Renal pelvis (tissue), 12 donors: ENCODE measurements at places on chromosomes 3 and 15.

- DNase-seq = no peak
Observed at GRCh38 chr3:64539451-64540196, 148.2 kb downstream of the ADAMTS9 start.

- no peak for DNase-seq
Observed at GRCh38 chr15:85691350-85692240, 103.1 kb downstream of the KLHL25 start.

DNA sequence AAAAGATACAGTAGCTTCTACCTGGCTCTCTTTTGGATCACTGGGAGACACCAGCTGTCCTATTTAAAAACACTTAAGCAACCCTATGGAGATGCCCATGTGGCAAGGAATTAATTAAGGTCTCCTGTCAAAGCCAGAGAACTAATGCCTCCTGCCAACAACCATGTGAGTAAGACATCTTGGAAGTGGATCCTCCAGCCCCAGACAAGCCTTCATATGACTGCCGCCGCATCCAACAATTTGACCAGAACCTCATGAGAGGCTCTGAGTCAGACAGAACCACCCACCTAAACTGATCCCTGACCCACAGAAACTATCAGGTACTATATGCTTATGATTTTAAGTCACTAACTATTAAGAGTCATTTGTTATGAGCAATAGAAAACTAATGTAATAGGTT is 22.3 kb downstream of the IFT80 start:
- no peak for DNase-seq

DNA sequence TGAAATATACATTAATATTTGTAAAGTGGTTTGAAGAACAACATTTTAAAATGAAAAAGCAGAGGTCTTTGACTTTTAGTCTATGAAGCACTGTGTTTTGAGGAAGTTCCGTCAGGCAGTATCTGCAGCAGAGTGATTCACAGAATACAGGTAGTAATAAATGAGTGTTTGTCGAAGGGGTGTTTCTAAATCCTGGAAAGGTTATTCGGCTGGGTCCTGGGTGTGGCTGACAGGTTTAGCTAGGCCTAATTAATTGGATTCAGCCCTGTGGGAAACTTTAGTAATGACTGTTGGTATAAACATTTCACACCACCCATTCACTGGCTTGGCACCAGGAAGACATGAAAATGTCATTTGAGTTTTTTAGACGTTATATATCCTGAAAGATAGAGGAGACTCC is 51.3 kb downstream of the TIPARP start:
- DNase-seq = no peak

- DNase-seq = no peak
Observed at GRCh38 chr3:13213911-13214846, 140.9 kb upstream of the IQSEC1 start.

- peak; percentile 15 for DNase-seq
Observed at GRCh38 chr3:157263027-157263426, 103.1 kb upstream of the CCNL1 start.

DNA sequence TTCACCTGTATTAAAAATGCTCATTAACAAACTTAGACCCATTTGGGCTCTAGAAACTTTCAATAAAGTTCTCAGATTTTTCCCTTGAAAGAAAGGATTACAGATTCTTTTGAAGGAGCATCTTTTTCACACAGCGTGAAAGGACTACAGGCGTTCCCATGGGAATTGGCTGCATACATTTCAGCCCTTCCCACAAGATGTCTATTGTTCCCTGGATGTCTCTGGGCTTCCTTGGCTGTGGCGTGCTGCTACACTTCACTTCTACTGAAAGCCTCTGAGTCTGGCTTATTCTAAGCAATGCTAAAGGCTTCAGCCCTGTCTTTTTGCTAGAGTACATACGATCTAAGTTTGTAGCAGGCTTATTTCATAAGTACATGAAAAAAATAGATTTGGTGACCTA is 1.4 kb downstream of the VEPH1 start:
- no peak for DNase-seq

DNA sequence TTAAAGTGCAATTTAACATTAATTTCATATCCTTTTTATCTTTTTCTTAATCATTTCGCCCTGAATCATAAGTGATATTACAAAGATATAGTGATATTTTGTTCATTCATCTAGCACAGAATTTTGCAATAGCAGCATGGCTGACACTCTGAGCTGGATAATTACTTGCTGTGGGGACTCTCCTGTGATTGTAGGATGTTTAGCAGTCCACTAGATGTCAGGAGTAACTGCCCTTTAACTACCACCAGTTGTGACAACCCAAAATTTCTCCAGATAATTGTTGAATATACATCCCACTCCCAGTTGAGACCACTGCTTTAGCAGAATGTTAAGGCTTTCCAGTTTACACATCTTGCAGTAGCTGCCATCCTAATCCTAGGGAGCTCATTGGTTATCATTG is 196.8 kb upstream of the MBNL1 start:
- no peak for DNase-seq

DNA sequence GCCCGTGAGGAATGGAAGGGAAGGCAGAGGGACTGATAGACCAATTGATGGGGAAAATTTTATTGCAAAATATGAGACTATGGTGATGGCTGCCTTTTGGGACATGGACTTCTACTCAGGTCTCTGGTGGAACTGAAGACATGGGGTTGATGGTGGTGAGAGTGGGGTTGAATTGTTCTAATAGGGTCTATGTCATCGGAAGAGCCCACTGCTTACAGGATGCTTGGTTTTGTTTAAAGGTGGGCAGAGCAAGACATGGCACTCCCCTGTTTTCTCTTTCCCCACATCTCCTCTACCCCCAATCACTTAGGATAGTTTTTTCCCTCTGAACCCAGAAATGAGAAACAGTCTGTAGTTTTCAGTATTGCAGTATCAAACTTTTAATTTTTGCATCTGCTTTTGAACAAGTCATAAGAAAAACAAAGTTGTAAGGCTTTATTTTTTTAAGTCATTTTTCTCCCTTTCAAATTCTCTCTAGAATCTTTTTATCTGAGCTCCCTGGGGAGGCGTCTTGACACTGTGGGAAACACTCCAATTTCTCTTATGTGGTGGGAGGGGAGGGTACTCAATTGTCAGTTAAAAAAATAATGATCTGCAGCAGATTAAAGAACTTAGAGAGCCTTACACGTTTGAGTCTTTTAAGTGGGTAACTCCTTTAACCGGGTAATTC is 276.2 kb upstream of the TBC1D5 start:
- peak; percentile 16 for DNase-seq

DNA sequence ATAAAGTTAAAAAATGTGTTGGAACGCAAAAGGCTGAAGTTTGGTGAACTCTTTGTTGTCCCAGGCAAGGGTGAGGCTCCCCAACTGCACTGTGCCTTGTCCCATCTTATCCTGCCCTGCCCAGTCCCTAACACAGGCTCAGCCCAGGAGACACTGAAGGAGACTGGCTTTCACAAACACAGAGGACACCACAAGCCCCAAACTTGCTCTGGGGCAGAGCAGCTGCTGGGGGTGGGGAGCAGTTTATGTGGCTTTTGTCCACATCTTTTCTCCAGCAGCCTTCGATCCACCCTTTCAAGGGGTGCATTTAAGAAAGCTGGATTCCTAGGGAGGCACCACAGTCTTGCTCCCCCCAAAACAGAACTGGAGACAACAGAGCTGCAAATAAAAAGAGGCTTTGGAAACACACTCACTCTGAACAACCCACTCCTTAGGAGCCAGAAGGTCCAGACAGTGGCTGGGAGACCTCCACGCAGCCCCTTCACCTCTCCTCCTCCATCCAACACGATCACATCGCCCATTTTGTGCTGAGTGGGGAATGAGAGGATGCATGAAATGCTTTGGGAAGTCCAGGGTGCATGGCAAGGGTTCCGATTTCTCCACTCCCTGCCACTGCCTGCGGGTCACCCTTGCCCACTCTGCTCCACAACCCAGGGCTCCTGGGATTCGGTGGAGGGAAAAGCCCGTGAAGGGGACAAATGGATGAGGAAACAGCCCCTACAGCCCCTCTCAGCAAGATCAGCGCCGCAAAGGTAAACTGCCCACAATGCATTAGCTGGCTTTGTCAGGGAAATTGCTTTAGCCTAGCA is 260.5 kb upstream of the TLE3 start:
- DNase-seq = no peak

GRCh38 chr3:171753025-171753472 is 57.2 kb downstream of the PLD1 start:
- no peak for DNase-seq

DNA sequence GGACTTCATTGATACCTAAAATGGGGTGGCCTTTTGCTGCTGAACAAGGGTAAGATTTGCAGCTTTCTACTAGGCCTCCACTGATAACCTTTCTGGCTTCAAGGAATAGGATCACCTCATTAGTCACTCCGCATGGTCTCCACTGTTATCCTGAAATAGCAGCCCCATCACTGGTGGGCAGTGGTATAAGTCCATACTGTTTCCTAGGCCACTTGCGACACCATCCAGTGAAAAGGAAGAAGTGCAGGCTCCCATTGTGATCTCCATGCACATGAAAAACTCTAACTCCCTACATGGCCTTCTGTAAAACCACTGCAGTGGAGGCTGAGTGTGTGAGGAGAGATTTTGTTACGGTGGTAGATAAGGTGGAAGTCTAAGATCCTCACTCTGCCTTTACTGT is 1455.9 kb downstream of the SI start:
- peak; percentile 11 for DNase-seq

DNA sequence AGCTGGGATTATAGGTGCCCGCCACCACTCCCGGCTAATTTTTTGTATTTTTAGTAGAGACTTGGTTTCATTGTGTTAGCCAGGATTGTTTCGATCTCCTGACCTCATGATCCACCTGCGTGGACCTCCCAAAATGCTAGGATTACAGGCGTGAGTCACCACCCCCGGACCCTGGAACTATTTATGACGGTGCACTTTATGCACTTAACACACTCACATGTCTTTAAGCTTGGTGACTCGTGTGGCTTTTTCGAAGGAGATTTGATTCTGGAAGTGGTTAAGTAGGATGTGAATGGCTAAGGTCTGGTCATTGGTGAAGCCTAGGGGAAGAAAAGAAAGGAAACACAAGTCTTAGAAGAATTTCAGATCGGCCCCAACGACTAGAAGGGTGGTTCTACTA is 20.3 kb downstream of the BBS4 start:
- no peak for DNase-seq

- DNase-seq = no peak
Observed at GRCh38 chr3:11734-12133, 184.8 kb upstream of the CHL1 start.

DNA sequence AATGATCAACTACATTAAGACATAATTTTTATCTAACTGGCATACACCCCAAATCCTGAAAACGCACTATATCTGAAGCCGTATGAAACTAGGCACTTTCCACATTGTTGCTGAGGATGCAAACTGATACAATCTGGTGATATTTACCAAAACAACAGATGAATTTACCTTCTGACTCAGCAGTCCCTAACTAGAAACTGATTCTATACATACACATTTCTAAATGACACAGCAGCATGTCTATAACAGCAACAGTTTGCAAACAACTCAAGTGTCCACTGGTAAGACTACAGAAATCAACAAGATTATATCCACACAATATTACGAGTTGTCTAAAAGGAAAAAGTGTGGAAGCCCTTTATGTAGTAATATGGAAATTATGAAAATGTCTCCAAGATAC is 22.9 kb downstream of the SECISBP2L start:
- no peak for DNase-seq

GRCh38 chr15:37483779-37484178 is 383.4 kb upstream of the MEIS2 start:
- DNase-seq = no peak

DNA sequence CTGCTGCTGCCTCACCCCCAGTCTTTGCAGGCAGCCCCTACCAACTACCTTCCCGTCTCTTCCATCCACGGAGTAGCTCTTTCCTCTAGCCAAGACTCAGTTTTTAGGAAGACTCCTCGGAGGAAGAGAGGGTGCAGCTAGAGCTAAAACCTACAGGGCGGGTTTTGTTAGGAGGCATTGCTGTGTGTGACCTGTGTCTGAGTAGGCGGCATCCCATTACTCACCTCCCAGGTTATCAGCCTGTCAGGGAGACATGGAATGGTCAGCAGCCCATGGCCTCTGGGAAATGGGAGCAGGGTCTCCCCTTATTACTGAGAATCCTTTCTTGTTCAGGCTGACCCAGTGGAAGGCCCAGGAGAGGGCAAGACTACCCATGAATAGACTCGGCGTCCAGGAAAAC is 43.8 kb upstream of the FGD5 start:
- DNase-seq = no peak

DNA sequence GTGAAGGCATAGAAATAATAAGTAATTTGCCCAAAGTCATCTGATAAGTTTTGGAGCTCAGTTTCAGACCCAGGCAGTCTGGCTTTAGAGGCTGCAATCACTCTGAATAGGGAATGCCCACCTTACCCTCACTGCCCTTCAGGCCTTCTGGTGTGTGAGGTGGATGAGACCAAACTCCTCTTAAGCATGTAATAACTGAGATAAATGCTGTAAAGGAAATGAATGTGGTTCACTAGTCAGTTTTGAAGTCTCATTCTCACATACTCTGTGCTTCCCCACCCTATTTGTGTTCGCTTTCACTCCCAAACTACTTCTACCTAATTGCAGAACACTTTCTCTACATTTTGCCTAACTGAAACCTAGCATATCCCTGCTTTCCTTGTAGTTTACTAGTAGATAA is 144.1 kb downstream of the FILIP1L start:
- no peak for DNase-seq

DNA sequence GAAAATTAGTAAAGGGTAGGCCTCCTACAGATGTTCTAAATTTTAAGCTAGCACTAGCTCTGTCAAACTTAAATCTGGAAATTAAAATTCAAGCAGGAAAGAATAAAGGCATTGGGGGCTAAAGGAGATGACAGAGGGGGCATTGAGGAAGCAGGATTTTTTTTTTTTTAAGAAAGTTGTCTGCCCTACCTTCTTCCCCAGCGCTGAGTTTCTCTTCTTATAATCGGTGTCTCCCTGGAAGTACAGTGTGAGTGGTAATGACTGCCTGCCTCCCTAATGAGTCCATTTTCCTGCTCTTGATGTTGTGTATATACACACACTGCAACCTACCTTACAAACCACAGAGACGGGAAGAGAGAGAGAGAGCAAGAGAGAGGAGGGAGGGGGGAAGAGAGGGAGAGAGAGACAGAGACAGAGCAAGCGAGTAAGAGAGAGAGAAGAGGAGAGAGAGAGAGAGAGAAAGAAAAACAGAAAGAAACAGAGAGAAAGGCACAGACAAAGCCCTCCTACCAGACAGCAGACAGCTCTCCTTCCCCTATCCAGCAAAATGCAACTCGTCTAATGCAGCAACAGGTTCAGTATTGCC is 47.0 kb downstream of the ZBTB20 start:
- no peak for DNase-seq

DNA sequence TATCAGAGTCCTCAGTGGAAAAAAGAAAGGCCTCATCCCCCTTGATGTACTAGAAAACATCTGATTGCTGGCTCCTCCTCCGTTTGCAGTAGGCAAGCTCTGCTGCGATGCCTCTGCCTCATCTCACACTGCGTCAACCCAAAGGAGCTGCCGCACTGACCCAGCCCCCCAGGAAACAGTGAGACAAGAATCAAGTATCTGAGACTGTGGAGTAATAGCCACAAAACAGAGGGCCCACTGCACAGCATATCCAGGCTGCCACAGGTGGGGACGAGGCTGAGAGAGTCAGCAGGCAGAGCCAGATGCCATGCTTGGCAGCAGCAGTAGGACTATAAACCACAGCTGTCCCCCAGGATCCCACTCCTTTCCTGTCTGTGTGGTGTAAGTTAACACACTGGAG is 165.9 kb downstream of the STAC start:
- no peak for DNase-seq
